Retina (tissue), 1 donor: ENCODE measurements at places on chromosomes 1 and 21.

DNA sequence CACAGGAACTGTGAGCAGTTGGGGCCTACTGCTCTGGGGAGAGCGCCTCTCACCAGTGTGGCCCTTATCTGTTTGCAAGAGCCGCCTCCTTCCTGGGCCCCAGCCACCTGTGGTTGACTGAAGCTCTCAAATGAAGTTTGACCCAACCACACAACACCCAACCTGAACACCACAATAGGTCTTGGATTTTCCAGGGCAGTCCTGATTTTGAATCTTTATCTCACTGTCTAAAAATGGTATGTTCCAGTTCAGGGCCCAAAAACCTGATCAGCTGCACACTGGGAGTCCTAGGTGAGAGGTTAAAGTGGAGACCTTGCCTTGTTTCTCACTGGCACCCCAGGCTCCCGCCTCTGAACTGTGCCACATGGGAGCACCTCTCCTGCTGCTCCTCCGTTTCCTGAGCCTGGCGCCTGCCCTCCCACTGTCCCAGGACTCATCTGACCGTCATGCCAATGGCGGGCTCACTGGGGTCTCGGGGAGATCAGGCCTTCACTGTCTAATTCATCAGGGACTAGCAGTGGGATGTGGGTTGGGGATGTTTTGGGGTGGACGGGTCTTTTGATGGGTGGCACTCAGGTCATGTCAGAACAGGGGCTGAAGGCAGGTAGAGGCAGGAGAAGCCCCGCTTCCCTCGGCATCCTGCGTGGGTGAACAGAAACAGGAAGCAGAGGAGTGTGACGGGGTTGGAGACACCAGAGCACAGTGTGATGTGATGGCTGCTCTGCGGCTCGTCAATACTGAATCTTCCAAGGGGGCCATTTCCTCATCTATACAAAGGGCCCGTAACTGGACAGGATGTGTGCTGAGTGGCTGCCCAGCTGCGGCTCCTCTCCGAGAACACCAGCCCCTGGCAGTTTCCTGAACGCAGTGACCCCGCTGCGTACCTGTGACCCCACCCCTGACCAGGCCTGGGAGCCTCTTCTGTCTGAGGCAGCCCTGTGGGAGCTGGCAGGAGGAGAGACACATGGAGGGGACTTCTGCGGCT lies 59.6 kb upstream of the ITPKB start:
- DNase-seq: no peak

GRCh38 chr1:166300767-166301166 lies 134.0 kb upstream of the FAM78B start:
- no peak for DNase-seq

- DNase-seq: peak; percentile 88
Measured at GRCh38 chr1:31987135-31987619, 26.5 kb upstream of the KHDRBS1 start.

DNA sequence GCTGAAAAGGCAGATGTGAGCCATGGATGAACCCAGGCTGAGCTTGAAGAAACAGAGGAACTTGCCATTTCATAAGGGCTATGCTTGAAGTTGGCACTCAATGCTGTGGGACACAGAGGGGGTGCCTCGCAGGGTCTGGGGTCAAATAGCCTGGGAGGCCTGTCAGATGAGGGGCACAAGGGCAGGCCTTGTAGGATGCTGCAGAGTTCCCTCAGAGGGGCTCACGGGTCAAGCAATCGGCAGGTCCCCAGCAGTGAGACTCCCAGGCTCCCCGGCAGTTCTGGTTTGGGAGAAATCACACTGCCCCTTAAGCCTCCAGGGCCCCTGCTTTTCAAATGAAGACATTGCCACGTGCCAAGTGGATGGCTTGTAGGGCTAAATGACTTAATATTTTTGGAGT lies 116.7 kb upstream of the GRIK3 start:
- DNase-seq: no peak

DNA sequence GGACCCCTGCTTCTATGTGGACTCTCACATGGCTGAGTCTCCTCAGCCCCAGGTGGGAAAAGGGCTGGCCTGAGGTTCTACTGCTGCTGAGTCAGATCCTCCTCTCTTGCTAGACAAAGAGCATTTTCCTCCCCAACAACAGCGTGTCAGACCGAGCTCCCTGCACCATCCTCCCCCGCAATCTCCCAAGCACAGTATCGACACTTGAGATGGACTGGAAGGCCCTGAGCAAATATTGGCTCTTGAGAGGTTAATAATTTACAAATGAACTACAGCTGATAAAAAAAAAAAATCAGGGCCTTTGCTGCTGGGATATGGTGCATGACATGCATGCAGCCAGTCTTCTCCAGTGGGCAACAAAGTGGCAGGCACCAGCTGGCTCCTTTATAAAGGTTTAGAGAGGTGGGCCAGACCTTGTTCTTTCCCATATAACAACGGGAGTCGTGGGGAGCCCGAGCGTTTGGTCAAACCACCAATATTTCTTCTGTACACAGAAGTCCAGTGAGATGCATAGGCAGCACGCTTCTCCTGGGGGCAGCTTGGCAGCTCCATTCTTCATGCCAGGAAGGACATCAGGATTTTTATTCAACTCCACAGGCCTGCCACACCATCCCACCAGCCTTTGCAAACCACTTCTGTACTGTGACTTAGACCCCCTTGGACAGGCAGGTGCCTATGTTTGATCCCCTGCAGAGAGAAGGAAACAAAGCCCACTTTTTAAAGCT lies 55.4 kb upstream of the CAMK1G start:
- no peak for DNase-seq

DNA sequence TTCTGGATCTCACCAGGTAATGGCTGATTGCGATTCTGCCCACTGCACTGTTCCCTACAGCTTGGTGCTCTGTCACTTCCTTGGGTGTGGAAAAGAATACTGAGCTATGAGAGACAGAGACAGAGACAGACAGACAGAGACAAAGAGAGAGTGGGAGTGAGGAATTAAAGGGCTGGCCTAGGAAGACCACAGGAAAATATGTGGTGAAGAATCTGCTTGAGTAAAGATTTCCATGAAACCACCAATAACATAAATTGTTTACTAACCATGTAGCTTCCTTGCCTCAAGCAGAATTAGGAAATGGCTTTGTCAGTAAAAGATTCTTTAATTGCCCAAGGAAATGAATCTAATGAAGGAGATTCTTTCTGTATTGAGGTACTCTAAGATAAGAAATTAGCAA lies 54.4 kb downstream of the MPZL1 start:
- no peak for DNase-seq

- peak; percentile 87 for DNase-seq
Measured at GRCh38 chr1:110606657-110607535, 738 bp upstream of the KCNA2 start.

DNA sequence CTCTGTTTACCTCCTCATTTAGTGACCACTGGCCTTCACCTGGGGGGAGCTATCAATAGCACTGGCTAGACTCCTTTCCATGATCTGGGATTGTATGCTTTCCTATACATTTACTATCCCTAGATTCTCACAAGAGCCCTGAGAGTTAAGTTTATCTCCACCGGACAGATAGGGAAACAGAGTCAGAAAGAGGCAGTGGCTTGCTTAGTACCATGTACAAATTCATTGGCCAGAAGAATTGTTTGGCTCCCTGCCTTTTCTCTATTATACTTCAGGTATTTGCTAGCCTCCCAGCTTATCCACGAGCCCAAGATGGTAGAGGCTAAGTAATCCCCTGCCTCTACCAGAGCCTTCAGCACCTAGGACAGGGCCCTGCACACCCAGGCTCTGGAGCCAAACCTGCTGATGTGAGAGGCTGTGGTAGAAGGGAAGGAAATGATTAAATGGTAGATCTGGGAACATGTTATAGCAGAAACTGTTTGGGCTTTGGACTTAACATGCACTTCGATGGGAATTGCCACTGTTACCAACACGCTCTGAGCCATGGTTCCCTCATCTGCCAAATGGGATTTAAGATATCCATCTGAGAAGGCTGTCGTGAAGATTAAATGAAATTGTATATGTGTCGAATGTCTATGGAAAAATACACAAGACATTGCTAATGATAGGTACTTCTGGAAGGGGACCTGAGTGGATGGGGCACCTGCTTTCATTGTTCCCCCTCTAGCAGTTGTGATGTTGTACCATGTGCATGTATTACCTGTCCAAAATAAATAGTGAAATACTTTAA lies 3.1 kb upstream of the BLACAT1 start:
- DNase-seq: no peak

DNA sequence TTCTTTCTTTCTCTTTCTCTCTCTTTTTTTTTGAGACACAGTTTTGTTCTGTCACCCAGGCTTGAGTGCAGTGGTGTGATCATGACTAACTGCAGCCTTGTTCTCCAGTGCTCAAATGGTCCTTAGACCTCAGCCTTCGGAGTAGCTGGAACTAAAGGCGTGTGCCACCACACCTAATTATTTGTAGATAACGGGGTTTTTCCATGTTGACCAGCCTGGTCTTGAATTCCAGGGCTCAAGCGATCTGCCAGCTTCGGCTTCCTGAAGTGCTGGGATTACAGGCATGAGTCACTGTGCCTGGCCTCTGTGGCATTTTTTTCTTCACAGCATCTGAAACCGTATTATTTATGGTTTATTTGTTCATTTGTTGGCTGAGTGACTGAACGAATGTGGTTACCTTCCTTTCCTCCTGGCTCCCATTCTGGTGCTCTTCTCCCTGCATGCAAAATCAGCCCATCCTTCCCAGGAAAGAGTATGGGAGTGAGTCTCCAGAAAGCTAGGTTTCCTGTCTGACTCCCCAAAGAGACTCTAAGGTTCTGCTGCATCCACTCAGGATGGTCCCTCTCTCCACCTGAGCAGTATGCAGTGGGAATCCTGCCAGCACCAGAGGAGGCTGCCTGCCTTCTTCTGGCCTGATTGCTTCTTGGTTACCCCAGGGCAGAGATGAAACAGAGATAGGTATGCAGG lies 155.0 kb upstream of the BEND5 start:
- DNase-seq: no peak

- no peak for DNase-seq
Measured at GRCh38 chr1:110603058-110603457, 3.1 kb downstream of the KCNA2 start.

GRCh38 chr1:119108988-119109387 lies 31.5 kb downstream of the WARS2 start:
- DNase-seq: no peak
